ENCODE measurements at places on chromosomes 7 and 10.

GRCh38 chr7:123270570-123270969, 70.8 kb upstream of the SLC13A1 start:
- DNase-seq: no peak

DNA sequence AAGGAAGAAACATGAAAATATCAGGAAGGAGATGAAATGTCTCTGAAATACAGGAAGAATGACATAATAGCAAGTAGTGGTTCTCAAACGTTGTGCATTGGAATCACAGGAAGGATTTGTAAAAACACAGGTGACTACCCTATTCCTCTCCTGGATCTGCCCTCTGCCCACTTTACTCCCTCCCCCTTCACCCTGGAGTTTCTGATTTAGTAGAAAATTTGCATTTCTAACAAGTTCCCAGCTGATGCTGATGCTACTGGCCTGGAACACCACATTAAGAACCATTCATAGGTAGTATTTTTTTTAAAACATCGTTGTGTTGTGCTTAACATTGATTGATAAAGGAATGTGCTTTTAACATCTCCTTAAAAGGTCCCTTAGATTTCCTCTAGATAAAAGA, 130.9 kb downstream of the PHF14 start:
- no peak for DNase-seq

GRCh38 chr10:17225808-17226207, 2.2 kb upstream of the VIM start:
- DNase-seq: no peak

GRCh38 chr10:22305721-22306120, 10.5 kb upstream of the COMMD3 start:
- DNase-seq: no peak

DNA sequence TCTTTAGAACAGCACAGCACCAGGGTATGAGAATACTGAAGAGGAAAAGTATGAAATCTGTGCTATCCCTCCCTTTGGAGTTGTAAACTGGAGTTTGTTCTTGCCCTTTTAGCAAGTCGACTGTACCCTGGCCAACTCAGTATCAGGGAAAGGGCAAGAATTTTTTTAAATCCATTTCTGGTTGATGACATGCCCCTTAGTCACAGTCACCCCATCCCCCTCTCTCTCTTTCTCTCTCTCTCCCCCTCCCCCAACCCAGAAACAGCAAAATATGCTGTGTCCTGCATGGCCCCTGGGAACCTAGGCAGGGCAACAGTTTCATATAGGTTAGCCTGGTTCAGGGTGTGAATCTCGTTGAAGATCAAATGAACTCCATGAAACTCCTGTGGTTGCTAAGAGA, 177.7 kb upstream of the ADO start:
- DNase-seq: no peak

GRCh38 chr7:26842897-26843296, 21.5 kb downstream of the SKAP2 start:
- DNase-seq: no peak

DNA sequence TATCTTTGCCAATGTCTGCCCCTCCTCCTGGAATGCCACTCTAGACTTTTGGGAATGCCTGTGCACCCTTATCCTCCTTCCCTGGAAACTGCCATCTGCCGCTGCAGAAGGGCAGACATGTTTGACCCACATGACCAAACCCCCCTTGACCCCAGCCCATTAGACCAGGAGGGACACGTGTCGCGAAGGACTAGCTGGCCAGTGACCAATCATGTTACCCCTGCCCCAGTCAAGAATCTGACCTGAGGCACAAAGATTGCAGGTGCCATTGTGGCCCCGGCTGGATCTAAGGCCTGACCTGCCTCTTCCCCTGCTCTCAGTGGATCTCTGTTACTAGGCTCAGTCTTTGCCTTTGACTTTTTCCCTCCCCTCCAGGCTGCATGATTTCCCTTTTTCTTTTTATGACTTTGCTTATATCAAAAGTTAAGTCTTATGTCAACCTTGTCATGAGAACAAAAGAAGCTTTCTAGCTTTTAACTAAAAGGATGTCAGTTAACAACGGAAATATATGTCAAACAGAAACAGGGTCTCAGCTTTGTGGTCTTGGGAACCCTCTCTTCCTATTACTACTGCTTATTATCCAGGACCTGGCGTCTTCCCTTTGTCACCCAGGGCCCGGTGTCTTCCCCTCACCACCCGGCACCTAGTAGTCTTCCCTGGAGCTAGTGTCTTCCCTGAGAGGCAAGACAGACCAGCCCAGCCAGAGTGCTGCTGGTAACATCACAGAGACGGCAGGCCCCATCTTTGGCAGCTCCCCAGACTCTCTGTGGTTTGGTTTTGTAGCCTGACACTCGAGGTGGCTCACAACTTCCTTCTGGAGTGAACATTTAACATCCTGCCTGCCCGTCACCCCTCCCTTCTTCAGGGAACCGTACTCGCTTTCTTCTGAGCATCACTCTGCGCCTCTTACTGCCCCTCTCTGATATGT, 24.4 kb upstream of the PPIF start:
- DNase-seq: peak; percentile 9

DNA sequence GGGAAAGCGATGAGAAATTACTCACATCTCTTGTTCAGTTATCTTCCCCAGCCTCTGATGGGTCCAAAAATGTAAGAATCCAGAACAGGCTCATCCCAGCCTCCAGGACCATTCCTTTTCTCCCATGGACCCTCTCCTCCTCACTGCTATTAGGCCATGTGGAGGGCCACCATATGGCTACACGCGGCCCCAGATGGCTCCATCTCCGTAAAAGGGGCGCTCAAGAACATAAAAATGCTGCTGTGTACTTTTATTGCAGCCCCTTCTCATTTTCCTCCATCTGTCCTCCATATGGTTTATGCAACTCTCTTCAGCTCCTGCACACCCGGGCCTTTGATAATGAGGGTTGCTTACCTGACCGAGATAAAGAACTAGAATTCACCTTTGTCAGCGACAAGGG, 166.2 kb downstream of the RAPGEF5 start:
- DNase-seq: no peak

GRCh38 chr7:77516085-77516484, 21.0 kb upstream of the PTPN12 start:
- DNase-seq: no peak

DNA sequence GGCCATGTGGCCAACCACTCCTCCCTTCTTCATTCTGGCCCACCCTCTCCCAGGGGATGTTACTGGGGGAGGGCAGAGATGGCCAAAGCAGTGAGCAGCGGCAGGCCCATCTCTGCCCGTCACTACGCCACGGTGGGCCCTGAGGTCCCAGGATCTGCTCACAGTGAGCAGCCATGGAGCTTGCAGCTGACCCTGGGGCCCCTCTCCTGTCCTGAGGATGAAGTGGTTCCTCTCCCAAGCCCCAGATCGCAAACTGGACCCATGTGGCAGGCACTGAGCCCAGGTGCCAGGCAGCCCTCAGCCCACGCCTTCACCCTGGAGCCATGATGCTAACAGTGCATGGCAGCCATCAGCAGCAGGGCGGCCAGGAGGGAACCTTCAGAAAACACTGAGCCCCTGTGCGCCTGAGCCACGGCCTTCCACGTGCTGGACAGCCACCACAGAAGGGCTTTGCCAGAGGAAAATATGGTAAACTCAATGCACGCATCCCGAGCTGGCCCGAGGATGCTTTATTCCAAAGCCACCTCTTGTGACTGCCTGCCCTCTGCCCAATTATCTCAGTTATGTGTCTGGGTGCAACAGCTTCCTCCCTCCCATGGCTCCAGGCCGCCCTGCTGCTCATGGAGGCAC, 485.7 kb downstream of the PTPRN2 start:
- DNase-seq: no peak

GRCh38 chr10:16751244-16751643, 66.0 kb downstream of the RSU1 start:
- no peak for DNase-seq

DNA sequence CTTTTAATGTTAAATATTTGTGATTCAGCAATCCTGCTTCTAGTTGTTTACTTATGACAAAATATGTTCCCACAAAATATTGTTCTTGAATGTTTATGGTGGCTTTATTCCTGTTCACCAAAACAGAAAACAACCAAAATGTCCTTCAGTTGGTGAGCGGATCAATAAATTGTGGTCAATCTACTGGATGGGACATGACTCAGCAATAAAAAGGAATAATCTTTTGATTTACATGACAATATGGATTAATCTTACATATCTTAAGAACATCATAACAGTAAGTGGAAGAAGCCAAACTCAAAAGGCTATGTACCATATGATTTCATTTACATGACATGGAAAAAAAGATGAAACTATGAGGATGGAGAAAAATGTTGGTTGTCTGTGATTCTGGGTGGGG, 691.3 kb upstream of the GHITM start:
- no peak for DNase-seq

GRCh38 chr10:129329385-129330055, 137.5 kb upstream of the MGMT start:
- DNase-seq: no peak

GRCh38 chr7:7256731-7257274, 74.5 kb downstream of the C1GALT1 start:
- no peak for DNase-seq

DNA sequence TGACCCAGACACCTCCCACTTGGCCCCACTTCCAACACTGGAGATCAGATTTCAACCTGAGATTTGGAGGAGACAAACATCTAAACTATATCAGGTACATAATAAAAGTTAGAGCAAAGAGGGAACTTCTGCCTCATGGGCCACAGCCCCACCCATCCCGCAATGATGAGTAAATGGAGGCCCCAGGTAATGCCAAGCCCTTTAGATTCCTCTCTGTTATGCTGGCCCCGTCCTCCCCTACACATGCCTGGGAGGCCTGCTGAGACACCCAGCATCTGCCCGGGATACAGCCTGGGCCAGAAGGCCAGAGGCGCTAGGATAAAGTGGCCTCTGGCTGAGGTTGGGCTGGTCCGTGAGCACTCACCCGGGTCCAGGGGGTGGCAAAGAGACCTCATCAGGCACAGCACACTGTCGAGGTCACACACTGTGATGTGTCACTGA, 185.5 kb upstream of the SH2B2 start:
- DNase-seq: no peak

GRCh38 chr10:3813267-3813666, 28.3 kb upstream of the KLF6 start:
- DNase-seq: no peak

GRCh38 chr10:119341459-119342301, 134.3 kb downstream of the GRK5 start:
- DNase-seq: no peak

DNA sequence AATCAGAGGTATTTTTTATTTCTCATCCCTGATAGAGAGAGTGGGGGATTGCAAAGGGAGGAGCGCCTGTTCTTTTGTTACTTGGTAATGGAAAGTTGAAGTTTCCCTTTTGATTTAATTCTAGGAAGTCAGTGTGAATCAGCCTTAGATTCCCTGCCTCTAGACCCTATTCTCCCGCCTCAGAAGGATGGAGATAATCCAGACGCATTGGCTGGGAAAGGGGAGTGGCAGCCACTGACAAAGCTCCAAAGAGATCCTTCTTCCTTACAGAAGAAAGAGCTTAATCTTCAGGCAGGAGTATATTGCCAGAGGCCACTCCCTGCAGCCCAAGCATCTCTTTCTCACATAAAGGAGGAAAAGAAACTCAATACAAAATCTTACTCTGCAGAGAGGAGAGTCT, 122.3 kb upstream of the GALNT17 start:
- no peak for DNase-seq

DNA sequence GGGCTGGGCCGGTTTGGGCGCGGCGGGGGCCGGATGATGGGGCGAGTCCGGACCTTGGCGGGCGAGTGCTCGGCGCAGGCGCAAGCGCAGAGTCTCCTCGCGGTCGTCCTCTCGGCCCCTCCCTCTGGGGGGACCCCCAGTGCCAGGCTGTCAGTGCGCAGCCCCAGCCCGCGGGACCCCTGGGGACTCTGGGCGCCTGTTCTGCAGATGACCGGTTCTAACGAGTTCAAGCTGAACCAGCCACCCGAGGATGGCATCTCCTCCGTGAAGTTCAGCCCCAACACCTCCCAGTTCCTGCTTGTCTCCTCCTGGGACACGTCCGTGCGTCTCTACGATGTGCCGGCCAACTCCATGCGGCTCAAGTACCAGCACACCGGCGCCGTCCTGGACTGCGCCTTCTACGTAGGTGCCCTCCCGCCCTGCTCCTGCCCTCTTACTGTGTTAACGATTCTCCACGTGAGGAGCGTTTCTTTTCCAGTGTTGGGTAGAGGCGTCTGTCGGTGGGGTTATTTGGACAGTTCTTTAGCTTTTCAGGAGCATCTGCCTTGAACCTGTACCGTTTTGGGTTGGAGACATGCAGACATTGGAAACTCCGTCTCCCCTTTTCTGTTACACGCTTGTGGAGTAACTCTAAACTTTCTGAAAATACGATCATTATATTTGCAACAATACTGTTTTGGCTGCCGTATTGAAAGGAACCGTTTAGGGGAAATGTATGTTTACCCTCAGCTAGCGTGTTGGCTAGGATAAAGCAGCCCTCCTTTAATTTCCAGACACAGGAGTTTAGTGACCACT, 706 bp downstream of the BUB3 start:
- DNase-seq: peak; percentile 20

DNA sequence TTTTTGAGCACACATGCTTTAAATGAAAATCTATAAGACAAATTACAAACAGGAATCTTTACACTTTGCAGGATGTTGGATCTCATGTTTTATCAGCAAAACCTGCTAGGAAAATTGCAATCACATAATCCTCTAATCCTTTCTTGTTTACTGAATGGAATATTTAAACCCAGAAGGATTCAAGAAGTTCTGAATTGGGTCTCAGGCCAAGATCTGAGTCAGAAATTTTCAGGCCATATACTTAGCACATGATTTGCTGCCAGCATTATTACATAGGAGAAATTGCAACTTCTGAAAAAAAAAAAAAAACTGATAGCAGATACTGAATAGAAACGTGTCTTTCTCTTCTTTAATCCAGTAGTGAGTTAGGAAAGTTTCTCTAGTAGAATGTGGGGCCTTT, 1005.3 kb upstream of the POT1 start:
- no peak for DNase-seq

DNA sequence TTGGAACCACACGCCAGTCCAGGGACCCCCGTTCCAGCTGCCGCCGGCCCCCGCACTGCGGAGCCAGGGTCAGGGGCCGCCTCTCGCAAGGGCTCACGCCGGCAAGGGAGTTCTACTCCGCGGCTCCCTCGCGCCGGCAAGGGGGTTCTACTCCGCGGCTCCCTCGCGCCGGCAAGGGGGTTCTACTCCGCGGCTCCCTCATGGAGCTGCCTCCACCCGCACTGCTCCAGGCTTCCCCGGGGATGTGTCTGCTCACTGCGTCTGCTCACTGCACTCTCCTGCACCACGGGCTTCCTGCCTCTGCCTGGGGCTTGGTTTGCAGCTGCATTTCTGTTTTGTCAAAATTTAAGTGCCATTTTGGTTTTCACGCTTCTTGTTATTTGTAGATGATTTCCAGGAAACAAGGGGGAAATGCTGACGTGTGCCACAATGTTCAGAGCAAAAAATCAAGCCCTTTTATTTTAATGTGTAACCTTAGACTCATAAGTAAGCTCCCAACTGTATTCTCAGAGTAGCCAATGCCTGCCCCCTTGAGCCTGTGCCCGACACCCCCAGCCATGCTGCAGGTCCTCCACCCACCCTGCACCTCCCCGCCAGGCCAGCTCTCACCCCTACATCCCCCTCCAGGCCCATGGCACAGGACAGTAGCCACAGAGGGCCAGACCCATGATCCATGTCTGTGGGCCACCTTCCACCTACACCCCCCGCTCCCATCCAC, 246.2 kb downstream of the MAD1L1 start:
- no peak for DNase-seq
